GDM1 (cell line): ENCODE measurements at places on chromosomes 3 and 15.

DNA sequence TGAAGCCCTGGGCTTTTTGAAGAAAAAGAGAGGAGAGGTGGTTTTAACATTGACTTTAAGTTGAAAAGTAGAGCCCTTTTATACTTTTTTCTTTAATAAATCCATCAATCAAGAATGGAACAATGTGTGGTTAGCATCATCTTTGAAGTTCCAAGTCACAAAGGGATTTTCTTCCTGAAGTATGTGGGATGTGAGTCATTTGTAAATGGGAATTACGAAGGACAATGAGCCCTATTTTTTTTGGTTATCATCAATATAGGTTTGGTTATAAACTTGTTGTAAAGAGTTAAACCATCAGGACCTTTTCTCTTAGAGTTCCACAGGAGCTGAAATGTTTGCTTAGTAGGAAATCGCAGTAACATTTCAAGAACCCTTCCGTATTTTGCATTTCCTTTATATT is 38.3 kb downstream of the PIK3CA start:
- no peak for DNase-seq

DNA sequence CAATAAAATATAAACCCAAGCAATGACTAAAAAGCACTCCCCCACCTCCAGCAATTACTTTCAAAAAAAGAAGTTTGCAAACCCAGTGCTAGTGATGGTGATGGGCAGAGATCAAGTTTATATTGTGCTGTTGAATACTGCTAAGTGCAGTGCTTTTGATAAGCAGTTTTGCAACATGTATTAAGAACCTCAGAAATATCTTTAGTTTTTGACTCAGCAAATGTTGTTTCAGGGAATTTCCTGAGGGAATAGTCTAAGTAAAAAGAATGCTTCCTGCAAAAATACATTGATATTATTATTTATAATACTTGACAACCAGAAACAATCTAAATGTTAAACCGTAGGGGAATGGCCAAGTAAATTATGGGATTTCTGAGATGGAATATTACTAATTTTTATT is 69.3 kb downstream of the ADAMTSL3 start:
- DNase-seq = no peak

DNA sequence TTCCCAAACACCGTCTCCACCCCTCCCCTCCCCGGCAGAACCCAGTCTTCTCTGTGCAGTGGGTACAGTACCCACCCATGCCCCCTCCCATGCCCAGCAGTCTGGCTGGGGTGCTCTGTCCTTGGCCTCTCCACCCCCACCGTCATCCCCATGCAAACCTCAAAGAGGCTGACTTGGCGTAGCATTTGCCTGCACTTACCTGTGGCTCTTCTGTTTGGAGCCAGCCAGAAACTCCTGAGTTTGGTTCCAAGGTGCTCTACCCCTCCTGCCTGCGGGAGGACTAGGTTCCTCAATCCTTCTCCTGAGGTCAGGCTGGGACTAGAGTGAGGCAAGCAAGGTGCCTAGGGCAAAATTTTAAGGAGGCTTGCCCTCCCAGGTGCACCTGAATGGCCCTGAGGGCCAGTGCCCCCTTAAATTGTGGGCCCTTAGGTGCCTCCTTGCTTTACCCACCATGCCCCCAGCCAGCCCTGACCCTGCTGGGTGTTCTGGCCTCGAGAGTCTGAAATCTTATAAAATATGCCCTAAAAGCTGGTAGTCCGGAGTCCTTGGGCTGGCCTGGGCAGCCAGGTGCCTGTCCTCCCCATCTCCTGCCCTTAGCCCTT is 47.1 kb upstream of the C15orf39 start:
- DNase-seq = no peak

DNA sequence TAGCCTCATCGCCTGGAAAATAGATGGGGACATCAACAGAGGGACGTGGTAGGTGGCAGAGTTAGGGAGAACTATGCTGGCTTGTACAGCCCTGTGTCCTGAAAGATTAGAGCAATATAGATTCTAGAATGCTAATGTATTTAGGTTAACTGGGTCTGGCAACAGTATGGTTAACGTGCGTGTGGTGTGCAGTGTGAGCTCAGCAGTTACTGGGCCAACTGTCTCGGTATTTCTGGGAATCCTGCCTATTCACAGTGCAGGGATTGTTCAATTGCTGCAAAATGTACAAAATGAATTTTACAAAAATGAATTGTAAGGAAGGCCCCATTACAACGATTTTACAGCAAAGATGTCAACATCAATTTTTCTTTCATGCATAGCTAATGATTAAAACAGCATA is 20.6 kb downstream of the MEIS2 start:
- no peak for DNase-seq

DNA sequence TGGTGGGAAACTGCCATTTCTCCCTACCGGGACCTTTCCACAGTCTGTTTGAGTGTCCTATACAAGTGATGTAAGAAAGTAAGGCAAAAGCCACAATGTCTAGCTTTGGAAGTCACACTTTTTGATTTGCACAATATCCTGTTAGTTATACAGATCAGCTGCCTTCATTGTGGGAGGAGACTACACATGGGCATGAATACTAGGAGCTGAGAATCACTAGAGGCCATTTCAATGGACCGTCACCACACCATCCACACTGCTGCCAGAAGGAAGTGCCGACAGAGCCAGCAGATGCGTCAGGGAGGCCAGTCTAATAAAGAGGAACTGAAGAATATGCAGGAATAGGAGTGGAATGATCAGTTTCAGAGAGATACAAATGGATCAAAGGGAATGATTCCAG is 65.8 kb downstream of the SCN11A start:
- DNase-seq = no peak

GRCh38 chr15:80455051-80455648 is 51.0 kb downstream of the ARNT2 start:
- DNase-seq = no peak

DNA sequence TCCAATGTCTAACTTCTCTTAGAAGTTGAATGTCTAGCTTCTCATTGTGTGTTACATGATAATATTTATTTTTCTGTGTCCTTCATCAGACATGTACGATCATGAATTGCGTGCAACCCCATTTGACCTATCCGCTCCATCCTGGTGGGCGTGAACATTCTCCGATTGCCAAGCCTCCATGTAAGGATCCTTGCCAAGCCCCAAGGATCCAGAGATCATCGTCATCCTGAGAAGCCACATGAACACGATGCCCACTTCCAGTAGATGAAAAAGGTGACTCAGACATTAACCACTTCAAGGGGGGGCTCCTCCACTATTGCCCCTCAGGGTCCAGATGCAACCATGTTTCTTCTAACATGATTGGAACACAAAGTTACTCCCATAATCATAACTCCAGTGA is 25.5 kb upstream of the KNG1 start:
- DNase-seq = no peak

DNA sequence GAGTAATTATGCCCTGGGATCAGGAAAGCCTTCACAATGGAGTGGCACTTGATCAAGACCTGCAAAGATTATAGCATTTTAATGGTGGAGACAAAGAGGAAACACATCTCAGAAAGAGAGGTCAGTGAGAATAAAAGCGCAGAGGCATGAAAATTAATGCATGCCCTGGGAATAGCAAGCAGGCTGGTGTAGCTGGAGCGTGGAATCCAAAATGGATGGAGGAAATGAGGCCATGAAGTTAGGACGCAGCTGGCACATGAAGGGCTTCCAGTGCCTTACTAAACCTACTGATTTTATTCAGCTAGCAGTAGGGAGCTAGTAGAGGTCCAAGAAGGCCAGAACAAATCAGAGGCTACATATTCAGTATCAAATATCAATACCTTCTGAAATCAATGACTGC is 38.1 kb downstream of the TMEM212 start:
- no peak for DNase-seq

DNA sequence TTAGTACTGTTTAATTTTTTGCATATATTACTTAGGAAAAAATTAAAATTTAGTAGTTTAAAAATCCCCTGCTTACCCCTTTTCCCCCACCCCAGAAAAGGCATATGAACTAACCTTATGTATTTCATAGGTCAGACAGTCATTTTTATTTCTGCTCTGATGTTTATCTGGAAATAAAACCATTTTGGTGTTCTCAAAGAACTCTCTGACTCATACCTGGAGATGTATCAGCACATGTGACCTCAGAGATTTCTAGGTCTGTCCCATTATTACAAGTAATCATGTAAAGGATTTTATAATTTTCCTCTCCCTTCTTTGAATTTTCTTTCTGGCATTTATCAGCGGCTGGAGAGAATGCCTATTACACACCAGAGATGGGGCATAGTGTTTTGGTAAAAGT is 14.1 kb upstream of the CCR8 start:
- DNase-seq = no peak

DNA sequence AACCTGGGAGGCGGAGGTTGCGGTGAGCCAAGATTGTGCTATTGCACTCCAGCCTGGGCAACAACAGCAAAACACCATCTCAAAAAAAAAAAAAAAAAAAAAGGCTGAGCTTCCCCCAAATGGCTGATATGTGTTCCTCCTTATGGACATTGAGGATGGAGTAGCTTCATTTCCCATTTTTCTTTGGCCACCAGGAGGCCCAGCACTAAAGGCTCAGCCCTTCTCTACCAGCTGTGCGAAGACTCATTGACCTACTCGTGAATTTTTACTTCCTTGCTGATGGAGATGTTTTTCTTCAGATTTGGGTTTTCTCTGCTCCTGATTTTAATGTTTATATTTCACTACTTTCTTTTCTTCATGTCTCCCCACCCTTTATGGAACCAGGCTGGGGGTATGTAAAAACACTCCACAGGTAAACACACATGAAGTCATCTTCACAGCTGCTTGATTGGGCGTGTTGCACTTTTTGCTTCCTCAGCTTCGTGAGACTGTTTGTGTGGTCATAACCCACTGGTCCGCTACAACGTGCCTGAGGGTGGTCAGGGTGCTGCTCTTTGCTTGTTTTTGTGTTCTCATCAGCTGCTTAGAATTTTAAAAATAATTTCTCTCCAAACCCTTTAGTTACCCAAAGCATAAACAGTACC is 13.5 kb downstream of the SEMA4B start:
- DNase-seq = no peak

- no peak for DNase-seq
These were observed 21.3 kb upstream of the EHD4 start for GRCh38 chr15:41993472-41994170.

DNA sequence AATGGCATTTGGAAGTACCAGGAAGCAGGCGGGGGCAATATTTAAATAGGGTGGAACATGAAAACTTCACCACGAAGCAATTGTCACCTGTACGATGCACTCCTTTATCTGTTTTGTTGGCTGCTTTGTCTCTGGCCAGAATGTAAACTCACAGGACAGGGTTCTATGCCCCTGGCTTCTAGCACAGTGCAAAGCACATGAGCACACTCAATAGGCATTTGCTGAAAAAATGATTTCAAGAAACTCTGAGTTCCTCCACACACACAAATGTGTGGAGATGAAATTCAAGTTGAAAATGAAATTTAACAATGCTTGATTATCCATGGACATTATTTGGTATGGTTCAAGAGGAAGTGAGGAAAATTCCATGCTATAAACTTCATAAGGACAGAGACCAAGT is 229.6 kb upstream of the FEZF2 start:
- no peak for DNase-seq

GRCh38 chr3:191792580-191792979 is 331.6 kb downstream of the PYDC2 start:
- DNase-seq = no peak

DNA sequence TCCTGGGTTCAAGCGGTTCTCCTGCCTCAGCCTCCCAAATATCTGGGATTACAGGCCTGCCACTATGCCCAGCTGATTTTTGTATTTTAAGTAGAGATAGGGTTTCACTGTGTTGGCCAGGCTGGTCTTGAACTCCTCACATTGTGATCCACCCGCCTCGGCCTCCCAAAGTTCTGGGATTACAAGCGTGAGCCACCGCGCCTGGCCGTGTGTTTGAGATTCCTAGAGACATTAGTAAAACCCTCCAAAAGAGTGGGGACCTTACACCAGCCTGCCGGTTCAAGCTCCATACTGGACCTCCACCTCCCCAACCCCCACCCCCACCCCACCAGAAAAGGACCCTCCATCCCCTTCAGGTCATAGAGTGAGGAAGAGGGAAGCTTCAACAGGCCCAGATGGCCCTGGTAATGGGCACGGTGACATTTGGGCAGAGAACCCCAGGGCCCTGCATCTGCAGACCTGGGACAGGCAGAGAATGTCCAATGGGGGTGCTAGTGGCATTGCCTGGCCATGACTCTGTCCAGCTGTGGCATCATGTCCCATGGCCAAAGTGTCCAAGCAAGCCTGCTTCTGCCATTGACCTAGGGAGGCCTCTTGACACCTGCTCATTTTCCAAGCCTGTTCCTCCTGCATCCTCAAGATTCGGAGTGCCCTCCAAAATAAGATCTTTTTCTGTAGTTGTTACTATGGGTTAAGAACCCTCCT is 108.9 kb upstream of the KLF13 start:
- no peak for DNase-seq

- no peak for DNase-seq
These were observed 13.7 kb upstream of the SEMA3B start for GRCh38 chr3:50255251-50255615.

- no peak for DNase-seq
These were observed 447.3 kb upstream of the ARHGEF26 start for GRCh38 chr3:153673853-153674252.

- no peak for DNase-seq
These were observed 45.3 kb downstream of the PLS1 start for GRCh38 chr3:142641504-142641903.

DNA sequence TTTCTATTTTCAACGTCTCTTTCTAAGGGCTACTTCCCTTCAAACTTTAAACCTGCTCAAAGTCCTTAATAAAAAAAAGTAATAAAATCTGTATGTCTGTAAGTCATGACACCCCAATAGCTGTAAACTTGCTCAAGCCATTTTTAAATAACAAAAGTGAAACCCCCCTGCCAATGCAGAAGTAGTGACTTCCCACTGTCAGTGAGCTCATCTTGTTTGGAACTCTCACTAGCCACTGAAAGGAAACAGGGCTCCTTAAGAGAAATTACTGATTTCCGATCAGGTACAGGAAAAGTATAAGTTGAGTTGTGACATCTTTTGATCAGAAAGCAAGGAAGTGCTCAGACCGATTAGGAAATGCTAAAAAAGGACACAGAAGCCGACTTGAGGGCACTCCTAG is 27.6 kb upstream of the GPR171 start:
- DNase-seq = no peak

DNA sequence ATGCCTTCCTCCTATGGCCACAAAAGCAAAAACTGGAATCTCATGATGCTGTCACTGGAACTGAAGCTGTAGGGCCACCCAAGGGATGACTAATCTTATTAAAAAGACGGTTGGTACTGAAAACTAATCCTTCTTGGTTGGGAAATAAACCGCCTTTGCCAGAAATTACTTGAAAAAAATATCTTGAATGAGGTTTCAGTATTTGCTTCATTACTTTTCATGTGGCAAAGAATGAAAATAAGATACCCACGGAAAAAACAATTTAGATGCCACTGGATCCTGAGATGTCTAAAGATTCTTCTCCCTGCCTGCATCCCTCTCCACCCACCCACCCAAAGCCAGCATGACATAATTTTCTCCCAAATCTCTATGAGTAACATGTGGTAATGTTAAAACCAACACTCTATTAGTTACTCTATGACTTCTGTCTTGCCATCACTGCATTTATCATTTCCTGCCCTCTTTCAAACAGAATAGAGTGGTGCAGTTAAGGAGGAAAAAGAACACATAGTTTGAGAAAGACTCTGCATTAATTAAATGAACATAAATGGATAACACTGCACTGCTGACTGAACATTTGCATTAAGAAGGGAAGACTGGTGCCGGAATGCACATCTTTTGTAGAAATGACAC is 111.8 kb upstream of the DPH6 start:
- no peak for DNase-seq
